ENCODE measurements at places on chromosomes 12 and 14.

GRCh38 chr14:51621654-51622053 lies 30.1 kb upstream of the FRMD6 start:
- no peak for DNase-seq

- no peak for DNase-seq
Observed at GRCh38 chr14:94659256-94659655, 47.1 kb downstream of the SERPINA3 start.

DNA sequence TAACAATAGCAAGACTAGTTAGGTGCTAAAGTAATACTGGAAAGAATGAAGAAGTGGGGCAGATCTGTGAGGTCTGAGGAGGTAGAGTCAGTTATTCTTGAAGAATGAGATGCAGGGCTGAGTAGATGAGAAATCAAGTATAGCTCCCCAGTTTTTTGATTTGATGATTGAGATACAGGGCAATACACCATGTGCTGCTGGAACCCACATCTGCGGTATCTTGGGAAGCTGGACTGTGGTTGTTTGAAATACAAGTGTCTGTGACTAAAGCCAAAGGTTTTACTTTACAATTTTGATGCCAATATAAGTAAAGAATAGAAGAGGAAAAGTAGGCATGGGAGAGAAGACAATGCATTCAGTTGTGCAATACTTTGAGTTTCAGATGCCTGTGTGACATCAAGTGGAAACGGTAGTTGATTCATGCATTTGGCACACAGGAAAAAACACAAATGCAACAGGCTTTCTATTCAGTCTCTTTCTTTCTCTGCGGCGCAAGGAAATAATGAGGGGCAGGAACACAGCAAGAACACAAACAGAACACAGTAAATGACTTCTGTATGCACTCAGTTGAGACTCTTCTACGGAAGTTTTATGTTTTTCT lies 190.2 kb upstream of the SLC38A2 start:
- DNase-seq: no peak

DNA sequence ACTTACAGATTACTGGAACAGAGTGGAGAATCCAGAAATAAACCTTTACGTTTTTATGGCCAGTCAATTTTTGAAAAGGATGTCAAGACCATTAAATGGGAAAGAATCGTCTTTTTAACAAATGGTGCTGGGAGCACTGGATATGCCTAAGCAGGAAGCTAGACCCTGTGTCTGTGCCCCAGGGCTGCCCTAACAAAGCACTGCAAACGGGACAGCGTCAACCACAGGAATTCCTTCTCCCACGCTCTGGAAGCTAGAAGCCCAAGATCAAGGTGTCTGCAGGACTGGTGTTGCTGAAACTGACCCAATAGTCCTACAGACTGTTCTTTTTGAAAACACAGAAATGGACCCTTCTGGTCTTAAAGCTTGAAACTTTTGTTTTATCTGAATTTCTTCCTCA lies 9.3 kb upstream of the TMEM121 start:
- no peak for DNase-seq

DNA sequence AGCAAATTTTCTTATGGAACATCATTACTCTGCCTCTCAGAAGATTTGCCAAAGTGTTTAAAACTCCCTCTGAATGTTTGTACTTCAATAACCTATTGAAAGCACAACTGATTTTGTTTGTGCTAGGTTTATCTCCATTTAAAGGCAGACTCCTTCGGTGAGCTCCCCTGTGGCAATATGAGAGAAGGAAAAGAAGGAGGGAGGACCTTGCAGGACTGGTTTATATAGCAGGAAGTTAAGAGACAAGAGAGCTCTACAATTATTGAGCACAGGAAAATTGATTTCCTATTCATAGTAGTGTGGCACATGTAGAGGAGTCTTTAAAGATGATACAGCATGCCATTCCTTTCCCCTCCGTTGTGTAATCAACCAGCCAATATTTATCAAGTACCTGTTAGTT lies 75.5 kb downstream of the PDE3A start:
- no peak for DNase-seq

DNA sequence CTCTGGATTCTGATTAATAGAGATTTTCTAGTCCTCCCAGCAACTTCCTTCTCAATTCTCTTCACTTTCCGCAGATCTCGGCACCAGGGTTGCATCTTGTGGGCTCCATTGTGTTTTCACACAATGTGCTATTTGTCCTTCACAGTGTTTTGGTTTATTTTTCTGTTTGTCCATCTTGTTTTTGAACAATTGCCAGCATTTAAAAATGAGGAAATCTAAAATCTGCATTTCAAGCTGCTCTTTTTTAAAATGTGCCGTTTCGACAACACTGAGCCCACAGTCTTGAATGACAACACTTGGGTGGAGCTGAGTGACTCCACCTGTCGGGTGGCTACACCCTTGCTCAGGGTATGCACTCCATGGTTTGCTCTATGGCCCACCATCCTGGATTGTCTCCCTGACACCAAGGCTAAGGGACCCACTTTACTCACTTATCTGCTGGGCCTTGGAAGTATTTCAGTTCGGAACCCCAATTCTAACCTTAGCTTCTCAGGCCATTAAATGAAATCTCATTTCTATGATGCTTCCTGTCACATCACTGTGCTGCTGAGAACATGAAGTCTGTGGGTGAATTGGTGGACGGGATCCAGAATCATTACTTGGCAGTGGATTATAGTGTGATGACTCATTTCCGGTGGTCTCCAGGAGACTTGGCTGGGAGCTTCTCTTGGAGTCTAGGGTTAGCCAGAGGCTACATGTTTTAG lies 3.4 kb upstream of the MYRFL start:
- no peak for DNase-seq

GRCh38 chr12:81039231-81039630 lies 38.6 kb upstream of the ACSS3 start:
- DNase-seq: no peak

DNA sequence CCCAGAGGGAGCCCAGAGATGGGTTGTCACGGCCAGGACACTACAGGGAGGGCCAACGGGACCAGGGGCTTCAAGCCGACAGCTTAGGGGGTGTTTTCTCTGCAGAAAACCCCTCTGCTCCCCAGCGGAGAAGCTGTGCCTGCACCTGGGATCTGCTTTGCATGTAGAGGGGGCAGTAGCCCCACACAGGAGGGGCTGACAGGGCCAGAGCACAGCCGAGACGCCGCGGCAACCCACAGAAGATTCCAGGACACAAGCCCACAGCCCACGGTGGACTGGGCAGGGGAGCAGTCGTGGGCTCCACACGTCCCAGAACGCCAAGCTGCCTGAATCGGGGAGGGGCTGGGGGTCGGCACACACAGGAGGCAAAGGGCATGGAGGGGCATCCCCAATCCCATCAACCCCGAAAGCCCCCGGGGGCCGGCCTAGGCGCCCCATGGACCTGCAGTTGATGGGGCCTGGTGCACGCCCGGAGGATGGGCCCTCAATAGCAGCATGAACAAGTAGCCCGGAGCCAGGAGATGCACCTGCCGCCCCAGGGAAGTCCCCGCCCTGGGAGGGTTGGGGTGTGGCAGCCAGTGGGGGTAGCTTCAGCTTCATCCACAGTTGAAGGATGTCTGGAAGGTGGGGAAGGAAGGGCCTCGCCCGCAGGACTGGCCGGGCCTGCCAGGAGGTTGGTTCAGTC lies 30.5 kb upstream of the TMEM179 start:
- DNase-seq: no peak
